ENCODE measurements at places on chromosomes 4 and X.

- DNase-seq = no peak
Observed at GRCh38 chrX:70219938-70220764, 14.3 kb upstream of the AWAT1 start.

DNA sequence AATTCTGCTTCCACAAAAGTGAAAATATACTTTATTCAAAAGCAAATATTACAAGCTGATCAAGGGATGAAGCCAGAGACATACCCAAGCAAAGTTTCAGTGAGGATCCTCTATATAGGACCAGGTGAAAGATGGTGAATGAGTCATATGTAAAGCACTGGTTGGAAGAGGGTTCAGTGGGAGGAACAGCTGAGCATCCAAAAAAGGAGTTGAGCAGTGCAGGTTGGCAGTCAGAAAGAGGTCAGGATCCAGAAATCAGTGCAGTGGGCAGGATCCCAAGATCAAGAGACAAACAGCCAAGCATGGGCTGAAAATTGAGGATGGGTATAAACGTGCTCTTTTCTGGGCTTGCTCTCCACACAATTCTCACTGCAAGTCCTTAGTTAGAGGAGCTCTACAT lies 30.3 kb downstream of the OTC start:
- DNase-seq = no peak

GRCh38 chr4:125283707-125284279 lies 31.0 kb upstream of the FAT4 start:
- no peak for DNase-seq

GRCh38 chr4:88524171-88524570 lies 595 bp upstream of the PYURF start:
- DNase-seq = no peak

DNA sequence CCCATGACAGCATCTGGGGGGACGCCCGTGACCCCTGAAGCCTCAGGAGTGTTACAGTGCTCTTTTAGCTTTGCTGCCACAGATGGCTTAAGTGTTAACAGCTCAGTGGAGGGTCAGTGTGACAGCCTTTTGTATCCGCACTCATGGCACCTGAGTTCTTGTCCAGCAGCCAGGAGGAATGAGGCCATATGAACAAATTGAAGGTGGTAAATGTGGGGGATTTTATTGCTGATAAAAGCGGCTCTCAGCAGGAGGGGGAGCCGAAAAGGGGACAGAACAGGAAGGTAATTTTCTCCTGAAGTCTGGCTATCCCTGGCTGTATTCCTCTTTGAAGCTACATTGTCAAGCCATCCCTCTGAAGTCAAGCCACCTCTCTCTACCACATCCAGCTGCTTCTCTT lies 441.0 kb downstream of the RAPGEF2 start:
- DNase-seq = no peak

- DNase-seq = no peak
Observed at GRCh38 chrX:47202877-47203276, 9.2 kb downstream of the UBA1 start.

- DNase-seq = no peak
Observed at GRCh38 chr4:3492741-3493719, 29.9 kb downstream of the DOK7 start.

GRCh38 chr4:36267486-36268268 lies 13.7 kb upstream of the DTHD1 start:
- no peak for DNase-seq

GRCh38 chr4:52358366-52358765 lies 300.7 kb downstream of the USP46 start:
- DNase-seq = no peak

- no peak for DNase-seq
Observed at GRCh38 chr4:183967266-183967665, 62.2 kb downstream of the STOX2 start.

GRCh38 chr4:138199568-138200235 lies 42.4 kb downstream of the SLC7A11 start:
- no peak for DNase-seq

DNA sequence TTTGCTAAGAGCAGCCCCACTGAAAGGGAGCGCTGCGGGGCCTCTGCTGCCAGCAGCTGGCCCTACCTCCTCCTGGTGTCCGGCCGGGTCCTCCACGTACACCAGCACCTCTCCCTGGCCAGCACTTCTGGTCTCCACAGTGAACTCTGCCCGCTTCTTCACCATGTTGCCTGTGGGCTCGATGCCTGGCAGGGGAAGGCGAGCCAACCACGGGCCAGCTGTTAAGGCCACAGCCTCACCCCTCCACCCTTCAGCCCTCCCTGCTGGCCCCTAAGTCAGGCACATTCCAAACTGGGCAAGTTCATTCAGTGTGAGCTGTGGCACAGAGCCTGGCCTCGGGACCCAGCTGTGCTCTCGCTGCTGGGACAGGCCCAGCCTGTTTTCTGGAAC lies 7.8 kb downstream of the FLNA start:
- no peak for DNase-seq

DNA sequence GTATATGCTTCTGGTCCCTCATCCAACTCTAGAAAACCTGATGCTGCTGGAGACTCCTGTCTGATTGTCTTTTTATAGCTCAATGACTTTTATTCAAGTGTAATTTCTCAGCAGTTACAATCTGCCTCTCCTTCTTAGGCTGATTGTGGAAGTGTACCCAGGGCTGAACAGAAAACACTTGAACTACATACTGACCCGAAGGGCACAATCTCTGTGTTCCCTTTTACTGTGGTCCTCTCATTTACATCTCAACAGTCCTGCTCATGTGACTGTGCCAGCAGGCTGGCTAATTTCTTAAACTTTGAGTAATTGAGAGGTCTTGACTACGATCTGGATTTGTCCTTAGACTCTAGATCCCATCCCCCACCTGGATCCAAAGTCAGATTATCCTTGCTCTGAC lies 863.4 kb downstream of the PDHA2 start:
- no peak for DNase-seq

GRCh38 chrX:13716455-13716854 lies 18.0 kb downstream of the TRAPPC2 start:
- DNase-seq = no peak

DNA sequence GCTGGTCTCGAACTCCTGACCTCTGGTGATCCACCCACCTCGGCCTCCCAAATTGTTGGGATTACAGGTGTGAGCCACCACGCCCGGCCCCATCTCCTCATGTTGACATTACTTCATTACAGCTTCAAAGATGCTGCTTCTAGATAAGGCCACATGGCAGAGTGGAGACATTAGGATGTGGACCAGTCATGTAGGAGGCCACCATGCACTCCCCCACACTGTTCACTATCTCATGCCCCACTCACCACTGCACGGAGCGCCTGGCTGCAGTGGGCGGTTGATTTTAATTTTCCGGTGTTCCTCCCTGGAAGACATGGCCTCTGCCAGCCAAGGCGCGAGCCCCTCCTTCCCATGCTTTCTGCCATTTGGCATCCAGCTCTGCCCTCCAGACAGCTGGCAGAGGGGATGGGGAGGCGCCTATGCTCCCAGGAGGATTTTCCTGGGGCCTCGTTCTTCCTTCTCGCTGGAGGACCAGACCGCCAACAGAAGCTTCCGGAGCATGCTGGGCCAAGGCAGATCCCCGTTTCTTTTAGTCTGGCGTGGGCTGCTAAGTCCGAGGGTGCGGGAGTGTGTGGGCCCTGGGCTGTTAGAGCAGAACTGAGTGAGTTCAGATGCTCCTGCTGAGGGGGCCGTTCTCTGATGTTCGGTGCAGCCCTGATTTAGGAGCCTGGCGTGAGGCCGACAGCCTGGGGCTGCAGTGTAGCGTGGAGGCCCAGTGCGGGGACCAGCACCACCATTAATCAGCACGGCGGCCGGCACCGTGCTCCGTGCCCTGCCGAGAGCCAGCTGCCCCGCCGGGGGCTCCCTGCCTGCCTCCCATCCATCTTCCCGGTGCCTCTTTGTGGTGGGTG lies 93.1 kb downstream of the SORCS2 start:
- no peak for DNase-seq

GRCh38 chr4:98046665-98047064 lies 96.6 kb downstream of the STPG2 start:
- no peak for DNase-seq

- no peak for DNase-seq
Observed at GRCh38 chrX:118212817-118213183, 96.2 kb upstream of the KLHL13 start.

GRCh38 chr4:189973646-189974045 lies 33.0 kb downstream of the FRG1 start:
- DNase-seq = no peak

GRCh38 chrX:12315526-12315925 lies 177.3 kb downstream of the FRMPD4 start:
- no peak for DNase-seq

- no peak for DNase-seq
Observed at GRCh38 chrX:8738588-8739189, 6.8 kb upstream of the ANOS1 start.

DNA sequence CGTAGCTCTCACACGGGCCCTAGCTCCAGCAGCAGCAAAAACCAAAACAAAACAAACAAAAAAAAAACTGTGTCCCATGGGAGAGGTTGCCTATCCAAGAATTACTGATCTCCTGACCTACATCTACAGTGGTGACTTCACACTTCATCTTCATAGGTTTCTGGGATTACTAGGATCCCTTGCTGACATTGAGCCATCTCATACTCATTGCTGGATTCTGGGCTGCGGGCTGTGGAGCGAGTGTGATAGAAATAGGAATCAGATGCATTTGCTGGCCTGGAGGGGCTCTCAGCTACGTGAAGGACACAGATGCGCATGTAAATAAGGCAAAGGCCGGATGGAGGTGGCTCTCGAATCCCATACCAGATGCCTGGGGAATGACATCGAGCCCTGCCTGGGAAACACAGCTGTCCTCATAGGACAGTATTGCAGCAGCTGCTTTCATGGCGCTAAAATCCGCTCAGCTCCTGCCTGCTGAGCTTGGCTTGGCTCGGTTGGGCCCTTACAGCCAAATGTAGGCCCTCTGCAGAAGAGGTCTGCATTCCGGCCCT lies 41.7 kb downstream of the CNGA2 start:
- DNase-seq = no peak

GRCh38 chrX:120308959-120309872 lies 2.0 kb downstream of the TMEM255A start:
- peak; percentile 54 for DNase-seq

DNA sequence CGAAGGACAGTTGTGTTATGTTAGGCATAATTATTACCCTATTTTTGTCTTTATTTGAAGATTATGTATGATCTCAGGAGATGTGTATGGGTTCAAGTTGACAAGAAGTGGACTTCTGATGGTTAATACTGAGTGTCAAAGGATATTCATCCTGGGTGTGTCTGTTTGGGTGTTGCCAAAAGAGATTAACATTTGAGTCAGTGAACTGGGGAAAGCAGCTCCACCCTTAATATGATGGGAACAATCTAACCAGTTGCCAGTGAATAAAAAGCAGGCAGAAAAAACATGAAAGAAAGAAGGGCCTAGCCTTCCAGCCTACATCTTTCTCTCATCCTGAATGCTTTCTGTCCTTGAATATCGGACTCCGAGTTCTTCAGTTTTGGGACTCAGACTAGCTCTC lies 332.6 kb downstream of the DTHD1 start:
- no peak for DNase-seq

GRCh38 chrX:10501611-10502010 lies 118.8 kb downstream of the MID1 start:
- DNase-seq = no peak

DNA sequence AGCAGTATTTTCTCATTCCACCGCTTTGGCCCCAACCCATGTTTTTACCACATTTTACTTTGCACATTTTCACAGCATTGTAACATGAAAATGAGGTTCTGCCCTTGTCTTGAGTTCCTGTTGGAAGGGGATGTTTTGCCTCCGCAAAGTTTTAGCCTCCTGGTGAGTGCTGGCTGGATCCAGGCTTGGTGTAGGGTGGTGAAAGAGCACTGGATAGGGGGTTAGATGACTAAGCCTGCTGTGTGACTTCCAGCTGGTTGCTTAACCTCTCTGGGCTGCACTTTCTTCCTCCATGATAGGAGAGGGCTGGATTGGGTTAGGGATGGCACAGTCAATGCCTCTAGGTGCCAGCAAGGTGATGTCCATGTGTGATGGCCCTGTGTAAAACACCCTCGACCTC lies 28.9 kb downstream of the CYTL1 start:
- no peak for DNase-seq

GRCh38 chr4:110610620-110610939 lies 12.3 kb downstream of the PITX2 start:
- DNase-seq = no peak

GRCh38 chr4:138055890-138056289 lies 186.3 kb downstream of the SLC7A11 start:
- no peak for DNase-seq

DNA sequence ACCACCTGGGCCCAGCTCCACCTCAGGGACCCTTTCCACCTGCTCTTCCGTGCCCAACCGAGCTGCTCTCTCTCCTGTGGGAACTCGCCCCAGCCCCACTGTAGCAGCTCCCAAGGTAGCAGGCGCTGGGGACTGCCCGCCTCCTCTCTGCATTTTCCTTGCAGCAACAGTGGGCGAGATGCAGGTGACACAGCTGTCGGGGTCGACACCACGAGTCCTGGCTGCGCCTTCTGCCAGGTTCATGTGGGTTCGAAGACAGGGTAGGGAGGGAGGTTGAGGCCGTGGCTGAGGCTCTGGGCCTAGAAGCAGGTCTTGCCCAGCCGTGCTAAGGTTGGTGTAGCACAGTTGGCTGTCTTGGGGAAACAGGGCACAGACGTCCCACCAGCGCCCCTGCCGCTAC lies 245.2 kb upstream of the FSTL5 start:
- DNase-seq = no peak

DNA sequence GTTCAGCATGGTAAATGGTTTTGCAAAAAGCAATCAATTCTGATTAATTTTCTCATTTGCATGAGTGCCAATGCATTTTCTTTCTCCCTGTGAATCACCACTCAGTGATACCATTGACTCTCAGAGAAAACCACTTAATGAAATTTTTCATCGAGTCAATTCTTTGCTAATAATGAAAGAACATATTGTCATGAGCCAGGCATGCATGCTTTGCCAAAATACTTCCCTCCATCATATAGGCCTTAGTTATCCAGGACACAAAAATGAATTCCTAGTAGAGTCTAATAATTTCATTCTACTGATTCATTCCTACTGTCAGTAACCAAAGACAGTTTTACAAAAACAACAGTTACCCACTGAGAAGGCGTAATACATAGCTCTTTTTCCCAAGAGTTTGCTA lies 680.0 kb downstream of the TRIML1 start:
- DNase-seq = no peak

- no peak for DNase-seq
Observed at GRCh38 chr4:78766650-78767049, 9.5 kb upstream of the BMP2K start.

- DNase-seq = no peak
Observed at GRCh38 chr4:112526061-112526460, 10.1 kb upstream of the NEUROG2 start.
